ENCODE measurements at places on chromosomes 4 and X.

- DNase-seq = no peak
Measured at GRCh38 chr4:762211-763190, 56.9 kb downstream of the PCGF3 start.

- no peak for DNase-seq
Measured at GRCh38 chr4:4455210-4455865, 68.4 kb downstream of the NSG1 start.

GRCh38 chr4:33063241-33063640 is 2343.1 kb downstream of the PCDH7 start:
- no peak for DNase-seq

GRCh38 chrX:110108381-110108821 is 105.5 kb downstream of the TMEM164 start:
- DNase-seq = no peak

All from activated T-cell treated with anti-CD3 and anti-CD28 coated beads for 1 hour (primary cell).